H9 (cell line): ENCODE measurements at places on chromosomes 16 and 17.

GRCh38 chr16:51544851-51545467, 393.9 kb upstream of the SALL1 start:
- DNase-seq: no peak

GRCh38 chr17:11293480-11293879, 52.5 kb downstream of the SHISA6 start:
- peak; percentile 36 for DNase-seq

- DNase-seq: no peak
These were observed 2.1 kb downstream of the SRSF2 start for GRCh38 chr17:76735006-76735405.

DNA sequence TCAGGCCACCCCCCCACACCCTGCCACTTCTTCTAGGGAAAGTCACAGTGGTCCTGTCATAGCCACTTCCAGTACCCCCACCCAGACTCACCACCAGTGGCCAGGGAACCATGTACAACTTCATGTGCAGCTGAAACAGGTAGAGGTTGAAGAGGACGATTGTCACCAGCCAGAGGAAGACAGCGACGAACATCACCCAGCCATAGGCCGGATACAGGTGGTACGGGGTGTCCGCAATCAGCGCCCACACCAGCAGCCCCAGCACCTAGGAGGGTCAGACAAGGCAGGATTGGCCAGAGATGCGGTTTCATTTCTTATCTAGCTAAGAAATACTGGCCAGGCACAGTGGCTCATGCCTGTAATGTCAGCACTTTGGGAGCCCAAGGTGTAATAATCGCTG, 16.7 kb downstream of the ARL2BP start:
- no peak for DNase-seq

- no peak for DNase-seq
These were observed 530 bp upstream of the CCL22 start for GRCh38 chr16:57358086-57358420.

DNA sequence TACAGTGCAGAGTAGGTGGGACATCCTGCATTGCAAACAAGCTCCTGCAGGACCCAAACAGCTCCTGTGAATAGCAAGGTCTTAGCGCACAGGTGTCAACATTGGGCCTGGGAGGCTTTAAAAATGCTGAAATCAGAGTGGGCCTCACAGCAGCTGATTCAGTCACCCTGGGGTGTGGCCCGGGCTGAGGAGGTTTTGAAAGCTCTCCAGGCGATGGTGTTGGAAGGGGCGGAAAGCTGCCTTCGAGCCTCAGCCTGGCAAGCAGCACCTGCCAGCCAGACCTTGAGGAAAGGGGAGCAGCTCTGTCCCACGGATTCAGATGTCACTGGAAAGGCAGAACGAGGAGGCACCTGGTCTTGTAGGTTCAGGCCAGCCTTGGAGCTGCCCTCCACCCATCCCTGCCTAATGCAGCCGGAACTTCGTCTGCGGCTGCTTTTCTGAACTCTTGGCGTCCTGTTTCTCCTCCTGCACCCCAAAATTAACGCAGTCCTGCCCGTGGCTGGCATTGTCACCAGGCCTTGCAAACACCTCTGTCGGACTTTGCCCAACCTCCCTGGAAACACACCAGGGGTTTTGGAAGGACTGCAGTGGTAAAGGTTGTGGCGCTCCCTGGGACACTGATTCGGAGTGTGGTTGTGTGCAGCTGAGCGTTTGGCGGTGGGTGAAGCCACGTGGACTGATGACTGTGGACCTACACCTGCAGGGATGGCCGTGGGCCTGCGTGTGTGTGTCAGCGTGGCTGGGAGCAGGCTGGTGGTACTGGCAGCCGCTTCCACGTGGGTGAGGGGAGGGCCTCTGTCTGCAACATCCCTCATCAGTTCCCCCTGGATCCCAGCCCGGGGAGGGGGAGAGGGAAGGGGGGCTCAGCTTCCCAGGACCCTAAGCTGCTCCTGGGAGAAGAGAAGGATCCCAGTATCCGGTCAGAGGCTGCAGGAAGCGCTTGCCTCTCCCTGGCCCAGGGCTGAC, 3.4 kb downstream of the NECAB2 start:
- DNase-seq: no peak

GRCh38 chr16:71426069-71426879, 15.6 kb downstream of the TLE7 start:
- peak; percentile 95 for DNase-seq

DNA sequence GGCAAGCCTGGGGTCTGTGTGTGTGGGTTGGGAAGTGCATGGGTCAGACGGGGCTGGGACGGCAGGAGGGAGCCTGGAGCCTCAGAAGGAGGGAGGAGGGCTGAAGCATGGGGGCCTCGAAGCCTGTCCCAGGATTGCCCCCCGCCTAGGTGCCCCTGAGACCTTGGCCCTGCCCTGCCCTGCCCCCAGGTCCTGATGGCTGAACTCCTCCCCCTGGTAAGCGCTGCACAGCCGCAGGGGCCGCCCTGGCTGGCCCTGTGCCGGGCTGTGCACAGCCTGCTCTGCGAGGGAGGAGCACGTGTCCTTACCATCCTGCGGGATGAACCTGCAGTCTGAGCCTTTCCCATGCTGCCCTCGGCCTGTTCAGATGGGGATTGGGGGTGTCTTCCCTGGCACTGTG, 4.4 kb downstream of the TEDC2 start:
- no peak for DNase-seq

- no peak for DNase-seq
These were observed 2.0 kb downstream of the P2RX1 start for GRCh38 chr17:3914312-3914670.

DNA sequence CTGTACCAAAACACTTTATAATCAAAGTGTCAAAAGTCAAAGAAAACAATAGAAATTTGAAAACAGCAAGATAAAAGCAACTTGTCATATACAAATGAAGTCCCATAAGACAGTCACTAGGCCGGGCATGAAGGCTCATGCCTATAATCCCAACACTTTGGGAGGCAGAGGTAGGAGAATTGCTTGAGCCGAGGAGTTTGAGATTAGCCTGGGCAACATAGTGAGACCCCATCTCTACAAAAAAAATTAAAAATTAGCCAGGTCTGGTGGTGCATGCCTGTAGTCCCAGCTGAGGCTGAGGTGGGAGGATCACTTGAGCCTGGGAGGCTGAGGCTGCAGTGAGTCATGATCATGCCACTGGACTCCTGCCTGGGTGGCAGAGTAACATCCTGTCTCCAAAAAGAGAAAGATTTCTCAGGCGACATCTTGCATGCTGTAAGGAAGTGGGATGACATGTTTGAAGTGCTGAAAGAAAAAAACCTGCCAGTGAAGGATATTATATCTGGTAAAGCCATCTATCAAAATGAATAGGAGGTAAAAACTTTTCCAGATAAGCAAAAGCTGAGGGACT, 98.7 kb upstream of the NACA2 start:
- DNase-seq: no peak

- DNase-seq: no peak
These were observed 6.0 kb downstream of the SYNGR2 start for GRCh38 chr17:78174346-78174869.
